ENCODE measurements at places on chromosomes 5 and 9.

DNA sequence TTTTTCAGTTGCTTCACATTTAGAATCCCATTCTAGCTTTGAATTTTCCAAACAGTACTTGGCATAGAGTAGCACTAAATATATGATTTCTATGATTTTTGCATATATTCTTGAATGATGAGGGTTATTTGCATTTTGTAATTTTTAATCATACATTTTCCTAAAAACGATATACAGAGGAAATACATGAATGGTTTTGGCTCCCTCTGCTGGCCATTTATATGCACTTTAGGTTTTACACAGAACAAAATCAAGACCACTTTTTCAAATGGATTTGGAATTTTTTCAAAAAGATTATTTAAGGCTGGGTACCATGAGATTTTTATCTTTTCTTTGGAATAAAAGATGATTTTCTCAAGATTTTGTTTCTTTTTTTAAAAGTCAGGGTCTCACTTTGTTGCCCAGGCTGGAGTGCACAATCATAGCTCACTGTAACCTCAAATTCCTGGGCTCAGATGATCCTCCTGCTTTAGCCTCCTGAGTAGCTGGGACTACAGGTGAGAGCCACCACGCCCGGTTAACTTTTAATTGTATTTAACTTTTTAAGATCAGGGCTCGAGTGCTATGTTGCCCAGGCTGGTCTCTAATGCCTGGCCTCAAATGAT is 16.7 kb upstream of the COMMD10 start:
- peak; percentile 41 for DNase-seq

DNA sequence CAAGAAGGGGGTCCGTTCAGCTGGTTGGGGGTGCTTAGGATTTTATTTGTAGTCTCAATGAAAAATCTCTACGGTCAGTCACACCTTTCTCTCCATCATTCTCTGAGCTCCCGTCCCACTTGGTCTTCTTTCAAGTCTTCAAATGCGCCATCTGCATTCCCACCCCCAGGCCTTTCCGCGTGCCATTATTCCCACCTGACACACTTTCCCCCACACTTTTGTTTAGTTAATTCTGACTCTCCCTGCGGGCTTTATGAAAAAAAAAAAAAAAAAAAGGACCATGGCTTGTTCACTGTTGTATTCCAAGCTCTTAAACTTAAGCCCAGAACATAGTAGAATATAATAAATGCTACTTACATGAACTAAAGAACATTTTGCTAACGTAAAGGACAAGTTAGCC is 11.7 kb upstream of the OR5C1 start:
- no peak for DNase-seq

DNA sequence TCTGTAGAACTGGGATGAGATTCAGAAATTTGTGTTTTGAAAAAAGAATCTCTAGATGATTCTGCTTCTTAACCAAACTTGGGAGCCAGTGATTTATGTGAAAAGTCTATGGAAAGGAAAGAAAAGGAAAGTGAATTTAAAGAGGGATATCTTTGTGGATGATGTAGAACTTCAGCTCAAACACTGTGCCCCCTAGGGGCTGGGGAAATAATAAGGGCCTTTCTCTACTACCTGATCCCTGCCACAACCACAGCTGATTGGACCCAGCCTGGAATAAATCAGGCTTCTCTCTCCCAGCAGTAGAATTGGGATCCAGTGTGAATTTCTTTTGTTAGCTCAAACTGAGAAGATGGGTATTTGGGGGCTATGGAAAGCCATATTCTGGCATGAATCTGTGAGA is 155.0 kb downstream of the PRELID2 start:
- DNase-seq = no peak

DNA sequence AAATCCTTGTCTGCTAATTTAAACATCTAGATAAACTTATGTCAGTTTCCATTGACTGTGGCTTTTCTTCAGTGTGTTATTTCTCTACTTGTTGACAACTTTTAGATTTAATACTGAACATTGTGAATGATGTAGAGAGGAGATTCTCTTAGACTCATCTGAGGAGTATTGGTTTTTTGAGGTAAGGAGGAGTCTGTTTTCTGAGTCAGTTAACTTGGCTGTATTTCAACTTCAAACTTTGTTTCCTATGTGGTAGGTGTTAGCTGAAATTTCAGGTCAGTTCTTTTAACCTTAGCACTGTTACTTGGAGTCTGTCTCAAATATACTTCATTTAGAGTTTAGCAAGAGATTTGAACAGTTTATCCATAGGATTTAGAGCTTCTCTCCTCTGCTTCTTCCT is 67.9 kb downstream of the XRCC4 start:
- no peak for DNase-seq

DNA sequence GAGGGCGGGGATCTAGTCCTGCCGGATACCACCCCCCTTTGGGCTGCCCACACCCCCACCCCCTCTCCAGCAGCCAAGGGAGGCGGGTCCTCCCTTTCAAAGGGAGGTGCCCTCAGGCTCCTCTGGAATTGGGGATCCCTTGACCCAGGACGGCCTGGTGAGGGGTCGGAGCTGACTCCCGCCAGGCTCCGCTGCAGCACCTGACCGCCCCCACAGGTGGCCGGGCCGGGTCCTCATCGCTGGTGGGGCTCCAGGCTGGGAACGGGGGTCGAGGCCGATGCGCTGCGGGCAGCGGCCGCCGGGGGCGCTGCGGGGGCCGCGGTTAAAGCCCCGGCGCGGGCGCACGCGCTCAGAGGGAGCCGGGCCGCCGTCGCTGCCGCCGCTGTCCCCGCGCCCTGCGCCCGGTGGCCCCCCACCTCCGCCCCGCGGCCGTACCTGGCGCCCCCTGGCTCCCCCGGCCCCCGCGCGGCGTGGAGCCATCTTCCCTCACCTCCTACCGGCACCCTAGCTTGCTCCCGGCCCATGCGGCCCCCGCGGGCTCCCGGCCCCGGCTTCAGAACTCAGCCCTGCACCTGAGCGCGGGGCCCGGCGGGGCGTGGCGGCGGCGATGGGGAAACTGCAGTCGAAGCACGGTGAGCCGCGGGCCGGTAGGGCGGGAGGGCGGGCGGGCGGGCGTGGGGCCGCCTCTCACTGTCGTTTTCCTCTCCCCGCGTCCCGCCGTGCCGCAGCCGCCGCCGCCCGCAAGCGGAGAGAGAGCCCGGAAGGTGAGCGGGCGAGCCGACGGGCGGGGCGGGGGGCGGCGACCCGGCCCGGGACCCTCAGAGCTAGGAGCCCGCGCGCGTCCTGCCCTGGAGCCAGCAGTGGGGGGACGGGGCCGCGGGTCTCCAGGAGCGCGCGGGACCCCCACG is at the start of gene NKD2:
NKD2 (plus strand) TSS at position 352 of the 908 bp plus-strand sequence; CDS start at position 608, 256 bp downstream.
- DNase-seq = no peak

DNA sequence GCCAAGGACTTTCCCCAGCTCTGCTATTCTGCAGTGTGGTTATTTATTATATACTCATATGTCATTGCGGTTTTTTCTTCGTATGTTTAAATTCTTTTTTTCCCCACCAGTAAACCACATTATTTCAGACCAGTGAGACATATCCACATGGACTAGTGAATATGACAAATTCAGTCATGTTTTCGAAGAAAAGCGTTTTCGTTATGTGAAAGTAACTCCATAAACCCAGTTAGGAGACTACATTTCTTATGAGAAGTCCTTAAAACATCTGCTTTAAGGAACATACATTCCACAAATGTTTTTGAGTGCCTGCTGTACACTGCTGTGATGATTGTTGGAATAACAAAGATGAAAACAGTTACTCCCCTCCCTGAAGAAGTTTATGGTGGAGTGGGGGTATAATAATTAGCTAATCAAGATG is 591.8 kb upstream of the CLINT1 start:
- DNase-seq = no peak

DNA sequence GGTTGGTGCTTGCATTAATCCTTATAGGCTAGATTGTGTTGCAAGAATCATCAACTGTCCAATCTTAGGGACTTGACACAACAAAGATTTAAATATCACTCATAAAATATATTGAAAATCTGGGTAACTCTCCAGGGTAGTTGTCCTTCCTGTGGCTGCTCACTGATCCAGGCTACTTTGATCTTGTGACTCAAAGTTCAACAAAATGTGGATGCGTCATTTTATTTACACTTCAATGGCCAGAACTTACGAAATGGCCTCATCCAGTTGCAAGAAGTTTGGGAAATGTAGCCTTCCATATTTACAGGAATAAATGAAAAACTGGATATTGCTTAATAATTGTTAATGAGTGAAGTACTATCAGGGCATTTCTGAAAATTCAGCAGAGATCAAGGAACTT is 235.5 kb upstream of the ACTBL2 start:
- no peak for DNase-seq

DNA sequence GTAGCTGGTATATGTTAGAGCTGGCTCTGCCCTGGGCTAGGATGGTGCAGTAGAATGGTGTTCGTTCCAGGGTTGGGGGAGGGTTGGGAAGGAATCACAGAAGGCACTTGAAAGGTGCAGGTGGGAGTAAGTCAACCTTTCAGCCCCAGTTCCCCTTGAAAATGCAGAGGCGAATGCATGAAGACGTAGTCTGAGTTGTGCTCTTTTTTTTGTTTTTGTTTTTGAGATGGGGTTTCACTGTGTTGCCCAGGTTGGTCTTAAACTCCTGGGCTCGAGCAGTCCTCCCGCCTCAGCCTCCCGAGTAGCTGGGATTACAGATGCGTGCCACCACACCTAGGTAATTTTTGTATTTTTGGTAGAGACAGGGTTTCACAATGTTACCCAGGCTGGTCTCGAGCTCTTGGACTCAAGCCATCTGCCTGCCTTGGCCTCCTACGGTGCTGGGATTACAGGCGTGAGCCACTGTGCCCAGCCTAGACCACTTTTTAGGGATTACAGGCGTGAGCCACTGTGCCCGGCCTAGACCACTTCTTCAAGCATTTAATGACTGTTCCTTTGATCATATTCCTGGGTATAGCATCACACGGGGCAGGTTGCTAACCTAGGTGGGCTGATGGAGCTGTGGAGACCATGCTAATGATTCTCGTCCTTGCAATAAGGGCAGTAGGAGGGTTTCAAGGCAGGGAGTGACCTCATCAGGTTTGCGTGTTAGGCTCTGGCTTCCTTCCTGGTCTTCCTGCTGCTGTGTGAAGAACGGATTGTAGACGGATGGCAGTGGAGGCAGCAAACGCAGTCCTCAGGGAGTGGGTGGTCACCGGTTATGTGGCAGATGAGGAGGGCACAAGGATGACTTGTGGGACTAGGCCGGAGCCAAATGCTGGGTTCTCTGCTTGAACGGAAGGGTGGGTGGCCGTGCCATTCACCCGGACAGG is 13.7 kb downstream of the EHMT1 start:
- DNase-seq = no peak

GRCh38 chr9:1554081-1555035 is 460.8 kb upstream of the SMARCA2 start:
- DNase-seq = no peak

DNA sequence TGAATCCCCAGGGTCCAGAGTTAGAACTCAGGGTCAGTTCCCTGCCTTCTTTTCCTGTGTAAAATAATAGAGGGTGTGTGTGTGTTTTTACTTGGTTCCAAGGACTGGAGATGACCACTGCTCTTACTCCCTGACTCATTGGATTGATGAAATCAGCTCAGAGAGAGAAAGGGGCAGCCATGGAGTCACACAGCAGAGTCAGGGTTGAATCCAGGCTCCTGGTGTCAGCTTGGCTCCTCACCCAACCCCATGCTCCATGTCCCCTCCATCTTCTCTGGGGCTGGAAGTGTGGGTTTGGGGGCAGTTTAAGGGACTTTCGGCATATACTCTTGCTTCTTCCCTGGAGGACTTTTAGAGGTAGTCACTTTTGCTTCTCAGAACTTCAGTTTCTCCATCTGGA is 21.6 kb downstream of the DAB2IP start:
- DNase-seq = no peak

DNA sequence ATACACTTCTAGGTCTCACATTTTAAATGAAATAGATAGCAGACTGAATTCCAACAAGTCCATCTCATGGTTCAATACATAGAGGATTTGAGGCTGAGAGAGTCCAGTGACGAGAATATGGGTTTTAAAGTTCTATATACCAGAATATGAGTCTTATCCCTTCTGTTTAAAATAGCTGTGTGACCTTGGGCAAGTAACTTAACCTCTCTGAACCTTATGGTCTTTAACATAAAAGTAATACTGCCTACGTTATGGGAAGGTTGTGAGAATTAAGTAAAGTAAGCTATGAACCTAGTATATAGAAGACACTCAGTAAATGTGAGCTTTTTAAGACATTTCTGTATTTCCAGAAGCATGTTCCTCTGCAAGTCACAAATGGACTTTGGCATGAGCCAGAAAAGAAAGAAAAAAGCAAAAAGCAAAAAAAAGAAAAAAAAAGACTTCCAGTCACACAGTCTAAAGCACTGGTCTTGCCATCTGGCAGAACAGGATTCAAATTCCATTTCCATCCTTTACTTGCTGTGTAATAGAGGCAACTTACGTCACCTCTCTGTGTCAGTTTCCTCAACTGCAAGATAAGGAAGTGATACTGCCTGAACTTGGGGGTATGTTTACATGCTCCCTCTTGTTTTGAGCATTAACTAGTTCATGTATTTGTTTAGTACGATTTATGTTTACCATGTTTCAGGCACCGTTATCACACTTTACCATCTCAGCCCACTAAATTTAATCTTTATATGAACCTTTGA is 248.2 kb downstream of the TRIM32 start:
- DNase-seq = no peak

DNA sequence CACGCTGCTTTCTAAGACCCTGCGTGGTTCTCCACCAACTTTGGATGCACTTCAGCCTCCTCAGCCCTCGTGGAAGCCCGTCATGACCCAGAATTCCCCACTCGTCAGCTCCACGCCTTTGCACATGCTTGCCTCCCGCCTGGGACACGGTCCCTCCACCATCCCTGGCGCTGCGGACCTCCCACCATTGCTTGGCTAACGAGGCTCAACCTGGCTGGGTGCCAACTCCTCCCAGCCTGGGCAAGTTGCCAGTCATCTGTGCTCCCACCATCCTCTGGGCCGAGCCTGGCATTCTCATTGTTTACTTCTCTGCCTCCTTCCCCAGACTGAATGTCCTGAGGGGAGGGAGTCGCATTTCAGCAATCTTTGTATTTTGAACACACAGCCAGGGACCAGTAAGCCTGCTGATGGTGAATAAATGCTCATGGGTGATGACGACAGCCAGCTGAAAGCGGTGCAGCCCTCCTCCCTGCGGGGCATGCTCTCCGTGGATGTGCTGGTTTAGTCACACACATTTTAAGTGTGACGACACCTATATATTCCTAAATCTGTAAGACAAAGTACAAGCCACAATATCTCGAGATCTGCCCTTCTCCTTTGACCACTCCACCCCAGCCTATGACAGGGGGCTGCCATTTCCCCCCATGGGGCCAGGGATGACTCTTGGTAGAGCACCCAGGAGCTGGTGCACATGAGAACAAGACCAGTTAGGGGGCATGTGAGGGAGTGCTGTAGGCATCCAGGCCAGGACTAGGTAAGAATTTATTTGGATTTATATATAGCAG is 37.6 kb downstream of the ANKRD33B start:
- no peak for DNase-seq

DNA sequence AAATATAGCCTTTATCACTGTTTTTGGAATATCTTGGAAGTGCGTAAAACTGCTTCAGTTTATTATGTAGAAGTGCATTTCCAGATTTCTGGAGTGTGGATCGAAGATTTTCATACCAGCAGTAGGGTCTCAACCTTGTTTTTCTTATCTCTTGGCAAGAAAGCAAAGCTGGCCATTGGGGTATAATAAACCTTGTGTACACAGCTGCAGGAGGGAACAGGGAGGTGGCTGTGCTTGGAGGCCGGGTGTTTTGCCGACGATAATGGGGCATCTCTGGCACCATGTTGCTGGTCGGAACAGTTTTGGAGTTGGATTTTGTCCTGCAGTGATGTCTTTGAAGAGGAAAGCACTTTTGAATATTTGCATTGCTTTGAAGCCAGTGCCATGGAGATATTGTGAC is 308.8 kb upstream of the DMRT1 start:
- no peak for DNase-seq

- DNase-seq = no peak
Observed at GRCh38 chr9:119273984-119274665, 95.1 kb downstream of the BRINP1 start.
